Activated T-cell treated with anti-CD3 and anti-CD28 coated beads for 24 hours (primary cell): ENCODE measurements at places on chromosomes 5 and 9.

GRCh38 chr5:172353846-172354245, 70.3 kb upstream of the UBTD2 start:
- DNase-seq, result no peak

- DNase-seq, result no peak
Measured at GRCh38 chr5:175855041-175855720, 16.2 kb upstream of the CPLX2 start.

GRCh38 chr5:158739951-158740757, 359.6 kb downstream of the EBF1 start:
- DNase-seq, result no peak

- no peak for DNase-seq
Measured at GRCh38 chr9:38362852-38363588, 29.5 kb upstream of the ALDH1B1 start.

GRCh38 chr9:128048663-128049062, 18.5 kb downstream of the NAIF1 start:
- DNase-seq, result no peak

DNA sequence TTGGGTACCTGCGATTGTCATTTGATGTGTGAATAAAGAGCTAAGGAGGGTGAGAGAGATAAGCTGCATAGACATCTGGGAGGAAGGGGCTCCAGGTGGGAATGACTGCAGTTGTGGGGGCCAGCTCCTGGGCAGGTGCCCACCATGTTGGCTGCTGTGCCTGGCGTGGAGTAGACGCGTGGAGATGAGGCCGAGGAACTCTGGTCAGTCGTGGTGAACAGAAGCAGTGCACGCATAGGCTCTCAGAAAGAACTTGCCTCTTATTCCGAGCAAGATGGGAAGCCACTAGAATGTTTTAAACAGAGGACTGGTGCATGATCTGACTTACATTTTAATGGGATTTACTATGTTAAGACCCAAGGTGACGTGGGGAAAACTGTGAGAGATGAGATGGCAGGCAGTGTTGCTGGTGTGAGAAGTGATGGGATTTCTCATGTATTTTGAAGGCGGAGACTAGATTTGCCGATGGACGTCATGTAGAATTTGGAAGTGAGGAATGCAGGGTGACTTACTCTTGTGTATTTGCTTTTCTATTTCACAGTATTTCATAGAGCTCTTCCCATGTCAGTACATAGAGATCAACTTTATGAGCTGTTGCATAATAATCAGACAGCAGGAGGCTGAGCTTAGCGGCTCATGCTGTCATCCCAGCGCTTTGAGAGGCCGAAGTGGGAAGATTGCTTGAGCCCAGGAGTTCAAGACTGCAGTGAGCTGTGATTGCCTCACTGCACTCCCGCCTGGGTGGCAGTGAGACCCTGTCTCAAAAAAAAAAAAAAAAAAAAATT, 71.1 kb downstream of the EHMT1 start:
- DNase-seq, result no peak

DNA sequence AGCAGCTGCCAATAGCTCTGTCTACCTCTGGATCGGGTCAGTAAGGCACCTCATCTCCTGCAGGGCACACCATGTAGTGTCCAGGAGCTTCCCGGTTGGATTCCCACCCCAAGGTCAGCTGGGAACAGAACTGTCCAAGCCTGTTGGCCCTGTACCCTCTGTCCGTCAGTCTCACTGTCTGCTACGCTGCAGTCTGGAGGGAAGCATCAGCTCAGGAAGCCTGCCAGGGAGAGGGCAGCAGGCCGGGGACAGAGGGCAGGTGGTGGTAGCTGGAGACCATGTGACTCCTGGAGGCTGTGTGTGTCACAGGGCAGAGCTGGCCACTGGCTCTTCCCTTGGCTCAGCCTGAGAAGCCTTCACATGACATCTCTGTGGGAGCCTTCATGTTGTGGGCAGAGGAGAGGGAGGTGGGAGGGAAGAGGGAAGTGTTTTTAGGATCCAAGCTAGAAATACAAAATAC, 134.5 kb downstream of the SEC61B start:
- no peak for DNase-seq

DNA sequence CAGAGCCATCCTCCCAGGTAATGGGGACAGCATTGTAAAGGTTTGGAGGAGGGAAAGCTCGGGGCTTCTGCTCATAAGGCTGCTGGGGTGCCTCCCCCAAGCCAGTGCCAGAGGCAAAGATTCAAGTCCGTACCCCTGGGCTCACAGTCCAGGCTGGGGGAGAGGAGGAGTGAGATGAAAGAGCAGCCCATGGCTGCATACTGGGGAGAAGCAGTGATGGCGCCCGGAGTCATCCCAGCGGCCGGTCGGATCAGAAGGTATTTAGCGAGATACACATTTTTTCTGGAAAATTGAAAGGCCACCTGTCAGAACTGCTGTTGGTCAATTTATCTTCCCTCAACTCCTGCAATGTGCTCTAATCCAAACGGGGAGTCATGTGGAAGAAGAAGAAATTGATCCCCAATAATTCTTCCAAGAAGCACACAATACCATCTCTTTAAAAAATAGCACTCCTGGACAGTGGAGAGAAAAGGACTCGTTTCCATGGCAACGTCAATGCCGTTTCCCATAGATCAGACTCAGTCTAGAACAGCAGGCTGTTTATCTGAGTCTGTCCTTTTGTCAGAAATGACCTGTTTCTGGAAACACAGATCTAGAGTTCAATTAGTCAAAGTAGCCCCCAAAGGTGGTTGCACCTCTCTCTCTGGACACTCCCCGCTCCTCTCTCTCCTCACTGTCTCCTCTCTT, 65.9 kb downstream of the NSG2 start:
- no peak for DNase-seq

- no peak for DNase-seq
Measured at GRCh38 chr9:107285286-107285685, 2.2 kb downstream of the RAD23B start.

DNA sequence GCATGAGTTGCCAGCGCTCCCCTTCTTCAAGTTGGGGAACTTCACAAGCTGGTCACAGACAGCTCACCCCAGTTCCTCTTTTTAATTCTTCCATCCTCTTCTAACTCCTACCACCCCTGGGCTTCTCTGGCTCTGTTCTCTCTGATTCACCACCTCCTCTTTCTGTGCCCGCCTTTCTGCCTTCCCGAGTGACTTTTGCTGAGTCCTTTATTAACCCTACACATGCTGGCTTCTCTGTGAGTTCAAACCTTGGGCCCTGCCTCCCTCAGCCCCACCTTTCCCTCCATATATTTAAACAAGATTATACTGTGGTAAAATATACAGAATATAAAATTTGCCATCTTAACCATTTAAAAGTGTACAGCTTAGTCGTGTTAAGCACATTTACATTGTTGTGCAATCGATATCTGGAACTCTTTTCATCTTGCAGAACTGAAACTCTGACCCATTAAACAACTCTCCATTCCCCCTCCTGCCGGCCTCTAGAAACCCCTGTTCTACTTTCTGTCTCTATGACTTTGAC, 32.0 kb downstream of the SLC46A2 start:
- no peak for DNase-seq

DNA sequence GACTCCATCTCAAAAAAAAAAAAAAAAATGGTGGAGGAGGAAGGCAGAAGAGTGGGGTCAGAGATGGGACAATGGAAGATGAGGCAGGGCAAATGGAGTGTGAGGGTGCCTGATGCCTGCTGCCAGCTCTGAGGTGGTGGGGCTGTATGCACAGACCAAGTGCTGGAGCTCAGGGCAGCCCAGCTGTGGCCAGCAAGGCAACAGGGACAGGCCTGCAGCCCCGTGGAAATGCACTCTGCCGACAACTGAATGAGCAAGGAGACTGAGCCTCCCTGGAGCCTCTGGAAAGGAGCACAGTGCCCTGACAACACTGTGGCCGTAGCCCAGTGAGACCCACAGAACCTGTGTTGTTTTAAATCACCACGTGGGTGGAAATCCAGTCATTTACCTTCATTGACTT, 22.9 kb upstream of the SMIM32 start:
- DNase-seq, result no peak

- no peak for DNase-seq
Measured at GRCh38 chr9:121692606-121693387, 41.4 kb downstream of the DAB2IP start.

GRCh38 chr5:8953016-8953415, 592.9 kb downstream of the SEMA5A start:
- DNase-seq, result no peak

- no peak for DNase-seq
Measured at GRCh38 chr5:174323878-174324281, 278.4 kb downstream of the NSG2 start.

DNA sequence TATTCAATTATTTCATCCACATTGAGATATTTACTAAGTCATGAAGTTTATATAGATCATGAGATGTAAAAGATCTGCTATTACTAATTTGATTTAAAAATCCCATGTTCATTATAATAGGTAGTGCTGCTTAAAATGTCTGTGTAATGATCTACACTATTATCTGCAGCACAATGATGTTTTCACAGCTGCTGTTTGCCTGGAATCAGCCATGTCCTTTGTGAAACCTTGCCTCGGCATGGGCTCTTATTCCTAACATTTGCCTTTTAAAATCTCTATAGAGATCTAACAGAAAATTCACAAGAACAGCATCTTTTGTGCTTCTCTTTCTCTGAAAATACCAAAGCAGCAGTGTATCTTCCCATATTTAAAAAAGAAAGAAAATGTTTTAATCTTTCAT, 444.6 kb downstream of the PTPRD start:
- DNase-seq, result no peak

DNA sequence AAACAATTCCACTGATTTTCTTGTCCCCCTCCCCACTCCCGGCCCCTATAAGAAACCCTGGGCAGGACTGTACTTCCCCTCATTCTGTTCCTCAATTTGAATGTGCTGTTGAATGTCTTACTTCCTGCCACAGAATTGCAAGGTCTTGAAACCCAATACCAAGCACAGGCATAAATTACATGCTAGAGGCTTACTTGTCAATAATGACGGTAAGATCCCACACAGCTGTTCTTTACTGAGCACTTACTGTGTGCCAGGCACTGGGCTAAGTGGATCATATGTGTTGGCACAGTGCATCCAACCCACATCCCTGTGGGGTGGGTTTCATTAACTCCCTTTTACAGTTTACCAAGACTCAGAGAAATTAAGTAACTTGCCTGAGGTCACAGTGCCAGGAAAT, 63.4 kb downstream of the MVB12B start:
- DNase-seq, result no peak

GRCh38 chr5:136032564-136032963, 3.8 kb downstream of the TGFBI start:
- DNase-seq, result no peak

DNA sequence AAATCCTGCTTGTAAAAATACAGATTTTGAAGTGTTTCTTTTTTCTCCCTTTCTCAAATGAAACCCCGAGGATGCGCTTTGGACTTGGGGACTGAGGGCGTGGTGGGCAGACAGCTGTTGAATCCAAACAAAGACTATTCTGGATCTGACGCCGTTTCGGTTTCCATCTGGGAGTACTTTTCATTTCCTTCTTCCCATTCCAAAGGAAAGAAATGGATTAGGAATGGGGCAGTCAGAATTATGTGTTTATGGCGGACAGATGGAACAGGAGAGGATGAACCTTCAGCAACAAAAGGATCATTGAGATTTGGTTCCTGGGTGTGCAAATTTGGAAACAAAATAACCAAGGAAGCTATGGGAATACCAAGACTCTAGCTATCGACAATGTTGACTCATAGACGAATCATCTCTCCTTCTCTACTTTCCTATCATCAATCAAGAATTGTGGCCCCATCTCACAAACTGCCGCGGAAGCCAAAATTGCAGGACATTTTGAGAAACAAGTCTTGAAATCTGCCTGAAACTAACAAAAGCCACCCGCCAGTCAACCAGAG, 300.6 kb downstream of the PARP8 start:
- no peak for DNase-seq

DNA sequence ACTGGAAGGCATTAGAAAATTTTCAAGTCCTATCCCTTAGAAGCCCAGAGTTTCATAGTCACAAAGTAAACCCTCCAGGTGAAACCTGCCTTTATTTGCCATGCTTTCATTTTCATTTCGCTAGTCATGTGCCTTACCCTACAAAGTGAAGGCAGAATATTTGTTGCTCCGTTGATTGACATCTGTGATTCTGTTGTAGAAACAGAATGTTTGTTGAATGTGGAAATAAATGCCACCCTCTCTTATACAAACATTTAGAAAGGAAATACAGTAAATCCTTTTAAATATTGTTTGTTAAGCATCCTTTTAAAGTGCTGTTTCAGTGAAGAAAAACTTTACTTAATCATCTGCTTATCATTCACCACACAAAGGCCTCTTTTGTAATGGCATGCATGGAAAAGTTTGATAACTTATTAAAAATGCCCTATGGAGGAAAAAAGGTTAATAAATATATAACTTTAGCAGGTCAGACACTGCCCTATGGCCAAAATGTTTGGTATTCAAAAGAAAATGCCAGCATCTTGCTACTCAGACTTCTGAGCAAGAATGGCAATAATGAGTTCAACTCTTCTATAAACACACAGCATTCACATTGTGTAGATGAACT, 34.3 kb upstream of the CAST start:
- no peak for DNase-seq

GRCh38 chr9:128190013-128190412, 1.4 kb downstream of the CIZ1 start:
- no peak for DNase-seq

DNA sequence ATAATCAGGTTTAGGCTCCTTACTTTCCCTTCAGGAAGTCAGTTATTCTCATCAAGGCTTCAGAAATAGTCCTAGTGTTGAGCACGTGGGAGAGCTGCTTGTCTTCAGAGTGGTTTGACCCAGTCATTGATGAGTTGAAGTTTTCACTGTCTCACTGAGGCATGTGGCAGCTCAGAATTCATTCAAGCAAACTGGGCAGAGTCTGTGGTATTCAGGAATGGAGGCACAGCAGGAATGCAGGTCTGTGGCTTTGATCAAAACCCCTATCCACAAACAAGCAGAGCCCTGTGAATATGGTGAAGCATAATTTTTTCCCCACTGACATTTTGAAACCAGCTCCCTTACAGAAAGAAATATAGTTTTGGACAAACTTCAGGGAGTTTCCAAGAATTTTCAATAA, 207.3 kb downstream of the CD180 start:
- no peak for DNase-seq

GRCh38 chr5:168892618-168893186, 313.5 kb upstream of the PANK3 start:
- no peak for DNase-seq

GRCh38 chr5:130090569-130091270, 186.5 kb downstream of the CHSY3 start:
- no peak for DNase-seq

- DNase-seq, result no peak
Measured at GRCh38 chr9:105333811-105334210, 89.4 kb downstream of the SLC44A1 start.

GRCh38 chr9:100322954-100323536, 29.7 kb downstream of the TEX10 start:
- no peak for DNase-seq
